Stimulated activated CD8-positive, alpha-beta memory T cell treated with anti-CD3 and anti-CD28 coated beads, Interleukin-2, amount 100 ng/mL, for 1 hour (primary cell): ENCODE measurements at places on chromosomes 3 and 15.

- DNase-seq: no peak
Observed at GRCh38 chr3:13234666-13235065, 161.4 kb upstream of the IQSEC1 start.

DNA sequence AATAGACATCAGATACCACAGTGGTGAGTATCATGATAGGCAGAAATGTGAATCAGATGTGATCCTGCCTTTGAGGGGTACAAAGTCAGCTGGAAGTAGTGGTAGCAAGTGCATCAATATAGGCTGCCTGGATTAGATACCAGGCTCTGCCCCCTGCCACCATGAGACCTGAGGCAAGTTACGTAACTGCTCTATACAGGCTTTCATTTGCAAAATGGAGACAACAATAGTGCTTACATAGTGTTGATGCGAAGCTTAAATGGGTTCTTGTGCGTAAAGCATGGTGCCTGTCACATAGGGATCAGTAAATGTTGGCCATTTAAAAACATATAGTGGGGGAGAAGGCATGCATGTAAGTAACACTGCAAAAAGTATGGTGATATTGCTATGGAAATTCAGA, 158.0 kb downstream of the RYR3 start:
- no peak for DNase-seq

GRCh38 chr3:150411546-150411945, 3.4 kb downstream of the TSC22D2 start:
- DNase-seq: no peak

- DNase-seq: no peak
Observed at GRCh38 chr3:12768579-12769527, 9.8 kb upstream of the TMEM40 start.

GRCh38 chr3:13824521-13825310, 55.2 kb downstream of the WNT7A start:
- no peak for DNase-seq

DNA sequence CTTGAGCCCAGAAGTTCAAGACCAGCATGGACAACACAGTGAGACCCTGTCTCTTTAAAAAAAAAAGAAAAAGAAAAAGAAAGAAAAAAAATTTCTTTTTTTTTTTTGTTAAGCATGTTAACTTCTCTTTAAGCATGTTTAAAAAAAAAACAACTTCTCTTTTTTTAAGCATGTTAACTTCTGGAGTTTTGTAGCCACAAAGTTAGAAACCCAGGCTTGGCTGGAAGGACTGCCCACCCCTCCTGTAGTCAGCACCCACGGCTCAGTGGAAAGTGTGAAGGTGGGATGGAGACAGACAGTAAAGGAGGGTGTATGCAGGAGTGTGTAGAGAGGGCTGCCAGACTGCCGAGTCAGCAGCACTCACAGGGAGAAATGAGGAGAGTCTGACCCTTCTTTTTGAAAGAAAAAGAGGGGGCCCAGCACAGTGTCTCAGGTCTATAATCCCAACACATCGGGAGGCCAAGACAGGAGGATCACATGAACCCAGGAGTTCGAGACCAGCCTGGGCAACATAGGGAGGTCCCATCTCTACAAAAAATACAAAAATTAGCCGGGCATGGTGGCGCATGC, 33.2 kb downstream of the GOLGA8S start:
- no peak for DNase-seq

DNA sequence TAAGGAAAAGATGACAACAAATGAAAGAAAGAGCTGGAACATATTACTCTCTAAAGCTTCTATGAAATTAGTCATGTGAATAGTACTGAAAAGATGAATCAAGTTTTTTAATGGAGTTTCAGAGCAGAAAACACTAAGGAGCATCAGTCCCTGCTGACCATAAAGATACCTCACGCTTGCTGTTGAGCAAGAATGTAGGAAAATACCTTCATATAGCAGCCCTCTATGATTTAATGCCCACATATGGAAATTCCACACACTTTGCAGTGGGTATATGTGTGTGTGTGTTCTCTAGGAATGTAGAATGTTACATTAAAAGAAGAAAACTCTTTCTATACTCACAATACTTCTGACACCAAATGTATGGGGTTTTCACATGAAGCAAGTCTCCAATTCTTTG, 355.0 kb downstream of the ERC2 start:
- no peak for DNase-seq

DNA sequence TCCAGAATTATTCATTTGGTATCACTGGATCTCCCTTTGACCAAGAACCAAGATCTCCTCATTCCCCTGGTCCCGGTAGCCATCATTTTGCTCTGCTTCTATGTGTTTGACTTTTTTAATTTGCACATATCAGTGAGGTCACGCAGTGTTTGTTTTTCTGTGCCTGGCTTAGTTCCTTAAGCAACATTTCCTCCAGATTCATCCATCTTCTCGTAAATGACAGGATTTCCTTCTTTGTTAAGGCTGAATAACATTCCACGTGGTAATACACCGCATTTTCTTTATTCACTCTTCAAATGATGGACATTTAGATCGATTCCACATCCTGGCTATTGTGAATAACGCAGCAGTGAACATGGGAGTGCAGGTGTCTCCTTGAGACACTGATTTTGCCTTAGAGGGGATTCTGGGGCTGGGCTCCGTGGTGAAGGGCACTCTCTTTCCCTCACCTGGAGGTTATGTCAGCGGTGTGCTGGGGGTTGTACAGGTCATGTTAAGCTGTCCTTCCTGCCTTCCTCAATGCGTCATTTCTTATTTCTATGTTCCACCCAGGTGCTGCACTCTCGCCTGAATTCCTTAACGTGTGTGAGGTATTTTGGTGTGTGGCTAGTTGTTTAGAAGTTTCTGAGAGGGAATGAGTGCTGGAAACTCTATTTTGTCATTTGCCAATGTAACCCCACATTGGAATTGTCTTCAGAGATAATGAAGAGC, 212.2 kb downstream of the LPP start:
- DNase-seq: no peak

GRCh38 chr3:27623085-27623753, 98.9 kb downstream of the EOMES start:
- DNase-seq: no peak

GRCh38 chr15:67102599-67102929, 37.2 kb downstream of the SMAD3 start:
- no peak for DNase-seq

GRCh38 chr15:77118882-77119321, 48.0 kb upstream of the TSPAN3 start:
- DNase-seq: no peak

GRCh38 chr3:10420745-10421475, 84.5 kb downstream of the ATP2B2 start:
- DNase-seq: no peak

GRCh38 chr3:11706604-11707003, 62.9 kb upstream of the VGLL4 start:
- no peak for DNase-seq

GRCh38 chr3:170869239-170869590, 780 bp downstream of the RPL22L1 start:
- DNase-seq: no peak

DNA sequence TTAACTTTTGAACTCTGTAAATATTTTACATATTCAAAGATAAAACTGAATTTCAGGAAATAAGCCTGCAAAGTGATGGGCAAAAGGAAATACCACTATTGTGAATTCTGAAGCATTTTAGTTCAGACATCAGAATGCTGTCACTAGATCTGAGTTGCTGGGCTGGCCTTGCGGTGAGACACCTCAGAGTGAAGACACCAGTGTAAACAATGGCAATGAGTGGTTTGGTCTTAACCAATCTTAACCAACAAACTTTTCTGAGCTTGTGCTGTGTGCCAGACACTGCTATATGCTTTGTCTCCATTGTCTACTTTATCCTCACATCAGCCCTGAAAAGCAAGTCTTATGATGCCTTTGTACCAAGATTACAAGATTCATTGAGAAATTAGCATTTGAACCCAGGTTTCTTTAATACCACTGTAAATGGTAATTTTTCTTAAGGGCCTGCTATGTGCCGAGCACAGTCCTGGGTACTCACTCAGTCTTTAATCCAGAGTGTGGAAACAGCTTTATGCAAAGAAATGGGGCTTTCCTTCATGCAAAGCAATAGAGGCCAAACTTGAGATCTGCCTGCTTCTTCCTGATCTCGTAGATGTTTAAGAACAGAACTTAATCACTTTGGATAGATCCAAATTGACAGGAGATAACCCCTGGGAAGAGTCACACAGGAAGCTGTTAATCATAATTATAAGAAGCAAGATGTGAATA, 55.0 kb downstream of the TMEM39A start:
- no peak for DNase-seq

- DNase-seq: no peak
Observed at GRCh38 chr3:99625643-99626416, 12.6 kb upstream of the COL8A1 start.

DNA sequence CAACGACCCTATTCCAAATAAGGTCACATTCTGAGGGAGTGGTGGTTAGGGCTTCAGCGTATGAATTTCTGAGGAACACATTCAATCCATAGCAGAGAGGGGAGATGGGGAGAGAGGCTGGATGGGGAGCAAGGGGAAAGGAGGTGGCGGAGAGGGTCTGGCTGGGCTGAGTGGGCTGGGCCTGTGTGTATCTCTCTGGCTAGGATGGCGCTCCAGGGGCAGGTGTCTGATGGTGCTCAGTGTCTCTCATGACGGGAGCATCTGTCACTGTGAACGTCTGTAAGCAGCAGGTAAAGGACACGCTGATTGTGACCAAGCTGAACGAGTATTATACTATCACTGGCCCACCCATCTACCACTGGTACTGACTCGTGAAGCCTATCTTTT, 159.6 kb downstream of the XXYLT1 start:
- no peak for DNase-seq

GRCh38 chr15:74124759-74125158, 5.6 kb upstream of the ISLR2 start:
- DNase-seq: no peak

- no peak for DNase-seq
Observed at GRCh38 chr3:165751637-165752036, 85.6 kb downstream of the BCHE start.

- DNase-seq: no peak
Observed at GRCh38 chr3:150662410-150663200, 41.1 kb downstream of the ERICH6 start.

GRCh38 chr15:36938764-36939163, 161.6 kb downstream of the MEIS2 start:
- DNase-seq: no peak

DNA sequence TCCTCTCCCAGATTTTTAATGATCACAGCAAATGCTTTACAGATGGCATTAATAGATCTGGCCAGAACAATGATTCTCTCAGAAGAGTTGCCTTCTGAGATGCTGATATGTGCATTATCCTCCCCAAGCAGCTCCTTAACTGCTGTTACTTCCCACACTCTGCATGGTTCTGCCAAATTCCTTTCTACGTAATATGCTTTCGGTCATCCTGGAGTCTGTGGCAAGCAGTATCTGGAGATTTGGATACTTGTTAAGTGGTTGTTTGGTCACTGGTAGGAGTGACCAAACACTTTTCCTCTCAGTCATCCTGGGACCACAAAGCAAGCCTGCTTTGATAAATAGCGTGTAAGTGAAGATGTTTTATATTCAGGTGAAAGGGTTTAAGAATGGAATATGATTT, 71.1 kb upstream of the CCNL1 start:
- DNase-seq: no peak
